CD4-positive, alpha-beta T cell treated with Interferon alpha-2 for 1 hour (primary cell): ENCODE measurements at places on chromosomes 12 and 14.

GRCh38 chr12:114658002-114658441, 26.0 kb downstream of the TBX3 start:
- DNase-seq = no peak

DNA sequence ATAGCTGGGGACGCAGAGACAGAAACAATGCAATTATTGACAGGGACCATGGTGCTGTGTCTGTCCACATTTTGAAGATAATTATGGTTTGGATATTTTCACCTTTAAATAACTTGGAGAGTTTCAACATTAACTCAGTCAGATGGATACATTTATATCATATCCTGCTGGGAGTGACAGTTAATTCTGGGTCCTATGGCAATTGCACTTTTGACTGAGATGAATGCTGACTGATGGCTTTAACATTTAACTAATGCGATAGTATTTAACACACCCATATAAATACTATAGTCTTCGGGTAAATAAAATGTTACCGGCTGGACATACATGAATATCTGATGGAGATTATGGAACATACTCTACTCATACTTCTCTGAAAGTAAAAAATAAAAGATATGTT, 118.3 kb downstream of the LRRK2 start:
- no peak for DNase-seq

GRCh38 chr12:123614531-123614930, 12.6 kb downstream of the DDX55 start:
- DNase-seq = no peak

DNA sequence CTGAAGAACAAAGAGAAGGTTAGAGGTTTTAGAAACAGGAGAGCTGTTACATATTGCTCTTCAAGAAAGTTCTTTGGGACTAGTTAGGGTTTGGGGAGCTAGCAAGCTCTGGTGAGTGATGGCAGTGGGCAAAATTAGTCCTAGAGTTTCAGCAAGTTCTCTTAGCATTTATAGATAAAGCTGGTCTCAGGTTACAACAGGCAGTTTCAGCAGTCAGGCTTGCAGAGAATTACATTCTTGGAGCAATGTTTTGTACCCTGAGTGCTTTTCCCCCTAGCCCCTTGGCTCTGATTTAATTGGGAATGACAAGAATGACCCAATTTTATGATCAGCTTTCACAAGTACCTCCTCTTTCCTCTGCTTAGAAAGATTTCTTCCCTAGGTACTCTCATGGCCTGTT, 21.4 kb upstream of the EID3 start:
- no peak for DNase-seq

GRCh38 chr12:53493610-53494391, 5.5 kb downstream of the MAP3K12 start:
- no peak for DNase-seq

- DNase-seq = no peak
Measured at GRCh38 chr12:94699801-94700200, 49.4 kb upstream of the TMCC3 start.

DNA sequence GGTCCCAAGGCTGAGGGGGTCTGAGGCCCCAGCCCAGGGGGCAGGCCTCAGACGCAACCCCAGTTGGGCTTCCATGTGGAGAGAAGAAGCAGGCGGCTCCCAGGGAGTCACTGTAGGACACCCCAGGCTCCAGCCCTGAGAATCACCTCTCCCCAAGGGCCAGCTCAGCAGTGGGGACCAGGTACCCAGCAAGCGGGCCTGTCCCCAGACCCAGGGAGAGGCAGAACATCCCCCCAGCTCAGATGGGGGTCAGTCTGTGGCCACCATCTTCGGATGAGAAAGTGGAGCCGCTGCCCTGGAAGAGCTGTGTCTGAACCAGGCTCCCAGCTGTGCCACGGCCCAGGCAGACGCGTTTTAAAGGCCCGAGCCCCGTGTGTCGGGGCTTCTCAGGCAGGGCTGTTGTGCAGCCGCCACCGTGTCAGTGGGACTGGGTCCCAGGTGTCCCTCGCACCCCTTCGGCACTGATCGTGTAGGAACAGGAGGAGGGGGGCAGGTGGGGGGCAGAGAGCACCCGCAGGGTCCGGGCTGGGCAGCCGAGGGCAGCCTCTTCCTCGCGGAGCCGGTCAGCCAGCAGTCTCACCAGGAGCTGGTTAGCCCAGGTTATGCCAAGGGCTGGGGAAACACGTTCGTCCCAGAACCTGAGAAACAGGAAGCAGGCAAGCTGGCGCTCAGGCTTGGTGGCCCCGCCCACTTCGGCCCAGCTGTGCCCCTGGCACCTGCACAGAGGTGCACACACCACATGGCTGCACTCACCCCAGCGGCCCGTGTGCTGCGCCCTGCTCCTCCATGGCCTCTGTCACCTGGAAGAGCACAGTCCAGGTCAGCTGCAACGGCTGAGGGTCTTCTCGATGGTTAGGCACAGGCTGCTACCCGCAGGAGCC, 16.6 kb downstream of the XRCC3 start:
- DNase-seq = no peak

DNA sequence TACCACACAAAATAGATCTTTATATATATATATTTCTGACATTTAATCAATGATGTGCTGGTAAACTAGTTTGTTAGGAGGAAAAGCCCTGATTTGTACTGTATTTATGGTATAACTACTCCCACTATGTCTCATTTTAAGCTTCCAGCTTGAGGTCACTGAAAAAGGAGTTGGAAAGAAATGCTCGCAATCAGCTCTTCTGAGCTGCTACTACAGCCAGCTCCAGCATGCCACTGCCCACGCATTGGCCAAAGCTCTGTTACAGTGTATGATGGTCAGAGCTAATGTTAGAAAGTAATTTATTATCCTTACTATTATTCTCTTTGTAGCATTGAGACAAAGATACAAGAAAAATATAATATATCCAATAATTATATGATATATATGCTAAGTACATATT, 55.0 kb upstream of the PCED1B start:
- DNase-seq = no peak

DNA sequence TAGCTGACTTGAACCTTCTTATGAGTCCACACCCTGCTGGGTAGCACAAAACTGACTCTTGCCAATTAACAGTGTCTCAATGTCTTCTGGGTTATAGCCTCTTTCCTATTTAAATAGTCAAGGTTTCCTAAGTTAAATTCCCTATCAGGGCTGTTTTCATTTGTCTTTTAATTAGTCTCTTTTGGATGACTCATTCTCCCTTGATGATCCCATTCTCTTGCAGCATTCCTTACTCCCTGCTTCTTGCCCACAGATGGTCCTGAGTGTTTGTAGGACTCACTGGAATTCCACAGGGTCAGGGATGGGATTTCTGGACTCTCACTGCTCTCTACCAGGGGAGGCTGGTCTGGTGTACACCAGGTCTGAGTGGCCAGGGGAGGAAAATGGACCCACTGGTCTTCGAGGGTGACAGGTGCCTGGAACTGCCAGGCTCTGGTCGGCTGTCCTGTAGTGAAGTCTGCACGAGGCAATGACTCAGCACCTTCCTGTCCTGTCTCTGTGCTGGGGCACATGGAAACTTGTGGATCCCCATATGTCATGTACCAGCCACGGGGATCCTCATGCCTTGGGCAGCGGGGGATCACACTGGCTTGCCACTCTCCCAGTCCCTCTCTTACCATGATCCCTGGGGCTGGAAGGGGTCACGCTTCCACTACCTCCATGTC, 236.5 kb upstream of the PELI2 start:
- no peak for DNase-seq

DNA sequence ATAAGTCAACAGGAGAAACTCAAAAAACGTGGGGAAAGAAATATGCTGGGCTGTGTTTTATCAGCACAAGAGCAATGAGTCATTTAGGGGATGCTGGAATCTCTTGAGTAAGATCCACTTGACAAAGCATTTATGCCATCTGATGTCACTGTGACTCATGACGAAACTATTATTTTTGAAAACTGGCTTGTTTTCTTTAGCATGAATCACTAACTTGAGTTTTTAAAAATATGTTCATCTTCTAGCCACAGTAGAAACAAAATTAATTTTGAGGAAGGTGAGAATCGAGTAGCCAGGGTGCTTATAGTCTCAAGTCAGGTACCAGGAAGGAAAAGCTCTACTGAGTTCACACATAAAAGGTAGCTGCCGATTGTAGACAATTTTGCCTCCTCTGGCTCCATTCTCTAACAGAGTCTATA, 456.2 kb upstream of the MGAT4C start:
- no peak for DNase-seq

DNA sequence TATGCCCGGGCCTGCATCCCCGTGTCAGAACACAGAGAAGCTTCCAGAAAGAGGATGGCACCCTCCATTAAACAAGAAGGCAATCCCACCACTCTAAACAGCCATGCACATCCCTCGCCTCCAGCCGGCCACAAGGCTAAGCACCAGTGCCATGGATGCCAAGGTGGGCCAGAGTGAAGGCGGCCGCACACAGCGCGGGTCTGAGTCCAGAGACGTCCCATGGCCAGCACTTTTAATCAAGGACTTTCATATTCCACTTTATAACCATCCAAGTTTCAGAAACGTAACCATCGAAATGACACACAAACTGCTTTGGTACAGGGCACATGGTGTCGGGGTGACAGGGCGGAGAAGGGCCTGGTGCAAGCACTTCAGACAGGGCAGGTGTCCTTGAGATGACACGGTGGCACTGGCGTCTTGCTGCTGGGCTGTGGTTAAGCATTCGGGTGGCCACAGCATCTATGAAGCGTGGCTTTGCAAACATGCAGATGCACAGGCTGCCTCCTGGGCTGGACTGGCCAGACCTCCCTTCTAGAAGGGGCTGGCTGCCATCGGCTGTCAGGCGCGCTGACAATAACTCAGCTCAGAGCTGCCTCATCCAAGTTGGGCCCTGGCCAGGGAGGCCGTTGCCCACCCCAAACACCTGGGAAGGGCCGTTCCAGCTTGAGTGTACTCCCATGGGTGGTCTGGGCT, 117.2 kb downstream of the RFLNA start:
- DNase-seq = no peak
